GDM1 (cell line): ENCODE measurements at places on chromosomes 5 and 9.

GRCh38 chr5:69250593-69250992, 15.9 kb downstream of the CDK7 start:
- DNase-seq: no peak

GRCh38 chr5:58902765-58903164, 319.9 kb downstream of the RAB3C start:
- DNase-seq: no peak

- DNase-seq: no peak
Observed at GRCh38 chr5:100004969-100005368, 530.2 kb upstream of the FAM174A start.

DNA sequence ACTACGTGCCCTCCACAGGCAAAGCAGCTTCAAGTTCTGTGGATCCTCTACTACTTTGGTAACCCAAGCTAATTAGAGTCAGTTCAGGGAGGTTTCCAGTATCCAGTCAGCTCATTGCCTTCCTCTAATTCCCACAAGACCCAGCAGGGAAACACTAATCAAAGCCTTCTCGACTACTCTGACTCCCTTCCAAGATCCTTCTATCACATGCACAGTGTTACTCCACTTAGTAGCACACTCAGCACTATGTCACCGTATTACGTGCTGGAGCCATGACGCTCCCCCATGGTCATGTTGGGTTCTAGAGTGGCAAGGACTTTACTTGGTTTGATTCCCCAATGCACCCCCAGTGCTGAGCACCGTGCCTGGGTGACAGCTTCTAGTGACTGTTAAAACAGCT, 53.0 kb downstream of the DCP2 start:
- no peak for DNase-seq

GRCh38 chr9:93020771-93021670, 37.5 kb upstream of the SUSD3 start:
- DNase-seq: no peak

DNA sequence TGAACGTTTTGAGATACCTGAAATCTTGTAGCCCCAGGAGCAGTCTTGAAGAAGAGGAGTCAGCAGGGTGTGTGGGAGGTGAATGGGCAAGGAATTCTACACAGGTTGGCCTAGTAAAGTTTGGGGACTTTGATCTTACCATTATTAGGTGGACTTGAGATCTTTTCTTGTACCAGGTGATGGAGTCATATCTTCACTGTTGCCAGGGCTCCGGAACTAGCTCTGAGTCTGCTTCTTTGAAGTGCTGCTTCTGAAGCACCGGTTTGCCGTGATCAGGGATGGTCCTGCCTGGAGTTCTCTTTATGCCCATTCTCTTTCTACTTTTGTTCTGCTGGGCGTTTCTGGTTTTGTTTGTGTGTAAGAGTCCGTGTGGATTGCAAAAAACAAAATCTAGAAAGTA, 27.4 kb downstream of the RCL1 start:
- DNase-seq: no peak

DNA sequence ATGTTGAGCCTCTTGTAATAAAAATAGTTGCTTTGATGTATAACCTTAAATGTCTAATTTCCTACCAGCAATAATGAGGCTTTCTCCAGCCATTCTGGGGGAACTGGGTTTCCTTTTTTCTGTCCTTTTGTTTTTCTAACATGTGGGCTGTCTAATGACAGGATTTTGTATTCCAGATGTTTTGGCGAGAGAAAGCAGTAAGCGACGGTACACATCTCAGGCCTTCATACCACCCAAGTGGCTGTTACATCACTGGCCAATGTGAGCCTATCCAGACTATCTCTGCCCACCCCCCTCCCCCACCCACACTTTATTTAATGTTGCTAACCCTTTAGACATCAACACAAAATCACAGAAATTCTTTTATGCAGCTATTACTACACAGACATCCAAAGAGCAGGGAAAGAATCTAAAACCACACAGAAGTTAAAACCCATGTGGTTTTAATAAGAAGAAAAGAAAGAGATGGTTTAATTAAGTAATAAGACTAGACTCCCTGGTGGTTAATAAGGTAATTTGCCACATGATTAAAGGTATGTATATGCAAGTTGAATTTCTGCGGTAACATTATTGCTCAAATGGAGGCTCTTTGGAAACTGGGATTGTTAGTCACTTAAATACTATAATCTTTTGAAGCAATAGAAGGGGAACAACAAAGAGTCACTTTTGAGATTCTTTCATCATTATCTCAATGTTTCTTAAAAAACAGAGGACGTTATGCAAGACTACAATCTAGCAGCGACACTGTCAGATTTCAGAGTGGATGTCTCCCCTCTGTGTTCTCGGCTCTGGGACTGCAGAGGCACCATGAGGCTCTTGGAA, 365.1 kb downstream of the ENC1 start:
- no peak for DNase-seq

DNA sequence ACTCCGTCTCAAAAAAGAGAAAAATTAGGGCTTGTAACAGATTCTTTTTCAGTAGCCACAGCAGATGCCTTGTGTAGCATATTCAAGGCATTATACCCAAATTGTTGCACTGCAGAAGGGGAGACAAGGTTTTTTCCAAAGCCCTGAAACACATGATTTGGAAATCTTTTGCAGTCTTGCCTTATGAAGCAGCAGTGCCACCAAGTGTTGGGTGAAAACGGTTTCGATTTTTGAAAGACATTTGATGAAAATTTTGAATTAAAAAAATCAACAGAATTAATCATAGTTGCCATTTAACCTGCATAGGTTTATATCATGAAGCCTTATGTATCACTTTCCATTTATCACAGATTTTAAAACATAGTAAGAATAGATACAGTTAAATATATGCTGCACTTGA, 479.5 kb downstream of the TAF11L14 start:
- peak; percentile 11 for DNase-seq

DNA sequence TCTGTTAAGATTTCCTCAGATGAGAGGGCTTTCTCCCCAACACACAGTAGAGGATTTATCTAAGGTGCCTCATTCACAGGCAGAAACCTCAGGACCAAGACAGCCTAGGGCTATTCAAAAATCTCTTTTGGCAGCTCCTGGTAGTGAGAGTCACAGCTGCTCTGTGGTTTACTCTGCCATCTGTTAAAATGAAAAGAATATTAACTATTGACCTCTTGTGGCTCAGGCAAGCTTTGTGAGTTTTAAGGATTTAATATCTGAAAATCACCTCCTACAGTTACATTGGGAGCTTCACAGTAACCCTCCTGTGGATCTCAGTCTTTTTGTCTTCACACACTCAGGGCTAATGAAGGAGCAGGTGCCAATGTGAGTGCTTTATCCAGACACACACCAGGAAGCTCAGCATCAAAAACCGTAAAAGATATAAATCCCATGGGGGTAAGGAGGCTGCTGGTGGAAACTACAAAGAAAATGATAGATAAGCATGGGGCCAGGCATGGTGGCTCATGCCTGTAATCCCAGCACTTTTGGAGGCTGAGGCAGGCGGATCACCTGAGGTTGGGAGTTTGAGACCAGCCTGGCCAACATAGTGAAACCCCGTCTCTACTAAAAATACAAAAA, 29.7 kb downstream of the PPP1R2B start:
- no peak for DNase-seq

DNA sequence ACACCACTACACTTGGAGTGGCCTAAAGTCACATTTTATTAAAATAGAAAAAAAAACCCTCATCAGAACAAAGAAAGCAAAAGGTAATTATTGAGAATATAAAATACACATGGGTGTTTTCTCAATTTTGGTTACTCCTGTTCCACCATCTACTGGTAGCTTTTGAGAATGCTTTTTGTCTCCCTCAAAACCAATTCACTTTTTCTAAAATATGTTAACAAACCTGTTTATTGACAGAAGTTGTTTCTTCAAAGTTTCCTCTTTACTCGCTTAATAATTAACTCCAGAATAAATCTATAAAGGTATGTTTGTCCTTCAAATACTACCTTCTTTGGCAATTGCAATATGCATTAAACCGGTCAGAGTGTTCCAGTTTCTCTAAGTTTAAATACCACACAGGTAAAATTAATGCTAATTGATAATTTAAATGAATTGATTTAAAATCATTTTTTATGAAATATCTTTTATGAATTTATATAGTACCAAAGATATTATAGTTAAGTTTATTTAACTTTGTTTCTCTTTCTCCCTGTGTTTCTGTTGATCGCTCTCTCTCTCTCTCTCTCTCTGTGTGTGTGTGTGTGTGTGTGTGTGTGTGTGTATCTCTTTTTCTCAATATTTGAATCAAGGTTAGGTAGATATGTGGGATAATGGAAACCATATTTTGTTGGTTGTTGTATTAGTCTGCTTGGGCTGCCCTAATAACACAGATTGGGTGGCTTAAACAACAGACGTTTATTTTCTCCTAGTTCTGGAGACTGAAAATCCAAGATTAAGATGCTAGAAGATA, 487.4 kb downstream of the PRDM9 start:
- no peak for DNase-seq

GRCh38 chr9:89219637-89220036, 41.0 kb upstream of the SHC3 start:
- DNase-seq: no peak

GRCh38 chr9:134055981-134056461, 11.8 kb downstream of the BRD3 start:
- no peak for DNase-seq

GRCh38 chr5:147454996-147455677, 54.7 kb downstream of the DPYSL3 start:
- no peak for DNase-seq

DNA sequence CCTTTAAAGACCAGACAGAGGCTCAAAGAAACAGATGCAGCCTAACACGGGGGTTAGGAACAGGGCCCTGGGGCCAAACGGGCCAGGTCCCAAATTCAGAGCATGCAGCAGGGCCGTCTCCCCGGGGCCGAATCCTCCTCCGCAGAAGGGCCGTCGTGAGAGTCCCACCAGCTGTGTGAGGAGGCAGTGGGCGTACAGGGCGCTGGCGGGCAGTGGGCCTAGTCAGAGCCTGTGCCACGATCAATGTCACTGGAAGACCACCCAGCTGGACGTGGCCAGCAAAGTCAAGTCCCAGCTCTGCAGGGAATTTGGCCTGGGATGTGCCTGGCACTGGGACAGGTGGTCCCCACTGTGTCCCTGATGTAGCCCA, 15.8 kb upstream of the FCN2 start:
- no peak for DNase-seq

DNA sequence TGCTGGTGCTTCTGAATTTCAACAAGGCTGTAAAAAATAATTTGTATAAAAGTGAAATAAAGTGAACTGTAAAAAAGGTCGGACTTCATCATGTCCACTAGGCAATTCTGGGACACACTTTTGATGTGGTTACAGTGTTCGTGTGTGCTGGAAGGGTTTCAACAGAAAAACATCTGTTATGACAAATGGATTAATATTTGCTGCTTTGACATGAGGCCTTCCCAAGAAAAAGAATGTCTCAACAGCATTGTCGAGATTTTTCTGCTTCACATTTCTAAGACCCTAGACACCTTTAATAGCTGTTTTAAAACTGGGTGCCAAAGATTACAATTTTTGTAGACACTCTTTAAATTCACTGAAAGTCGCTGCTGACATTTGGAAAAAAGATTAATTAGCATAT, 216.6 kb downstream of the SLC12A2 start:
- no peak for DNase-seq

- DNase-seq: no peak
Observed at GRCh38 chr5:132461569-132462070, 29.0 kb downstream of the IRF1 start.

DNA sequence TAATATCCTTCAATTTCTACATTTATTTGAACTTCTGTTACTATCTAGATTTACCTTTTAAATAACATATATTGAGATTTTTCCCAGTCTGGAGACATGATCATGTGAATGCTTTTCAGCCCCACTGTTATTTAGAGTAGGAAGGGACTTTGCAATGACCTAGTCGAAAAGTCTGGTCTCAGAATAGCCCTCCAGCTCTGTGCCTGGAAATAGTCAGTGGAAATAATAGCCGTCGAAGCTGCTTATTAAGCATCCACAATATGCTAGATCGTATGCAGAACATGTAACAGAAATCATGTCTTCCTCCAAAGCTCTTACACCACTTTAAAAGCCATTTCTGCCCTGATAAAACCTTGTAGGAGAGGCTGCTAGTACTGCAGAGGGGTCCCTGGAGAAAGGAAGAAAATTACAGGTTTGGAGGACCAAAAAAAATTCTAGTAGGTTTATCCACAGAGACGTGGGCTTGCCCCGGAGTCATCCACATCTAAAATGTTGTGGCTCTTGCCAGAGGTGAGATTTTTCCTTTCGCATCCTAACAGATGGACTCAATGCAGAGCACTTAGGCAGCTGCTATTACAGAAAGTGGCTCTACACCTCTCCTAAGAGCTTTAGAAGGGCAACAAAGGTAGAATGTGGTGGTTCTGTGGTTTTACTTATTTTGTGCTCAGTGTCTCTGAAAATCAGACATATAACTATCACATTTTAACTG, 2.5 kb upstream of the FGF1 start:
- no peak for DNase-seq

DNA sequence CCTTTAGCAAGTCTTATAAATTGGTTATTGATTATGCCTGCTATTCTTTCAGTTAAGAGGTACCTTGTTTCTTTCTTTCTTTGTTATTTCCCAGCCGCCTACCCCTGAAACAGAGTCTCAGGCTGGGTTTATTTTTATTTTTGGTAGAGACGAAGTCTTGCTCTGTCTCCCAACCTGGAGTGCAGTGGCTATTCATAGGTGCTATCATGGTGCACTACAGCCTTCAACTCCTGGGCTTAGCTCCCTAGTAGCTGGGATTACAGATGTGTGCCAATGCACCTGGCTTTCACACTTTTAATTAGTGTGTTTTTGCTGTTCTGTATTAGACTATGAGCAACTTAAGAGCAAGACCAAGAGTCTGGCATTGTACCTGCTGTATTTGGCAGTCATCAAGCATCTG, 14.2 kb downstream of the MAML1 start:
- DNase-seq: no peak

GRCh38 chr9:33288235-33288634, 2.1 kb upstream of the NFX1 start:
- no peak for DNase-seq

DNA sequence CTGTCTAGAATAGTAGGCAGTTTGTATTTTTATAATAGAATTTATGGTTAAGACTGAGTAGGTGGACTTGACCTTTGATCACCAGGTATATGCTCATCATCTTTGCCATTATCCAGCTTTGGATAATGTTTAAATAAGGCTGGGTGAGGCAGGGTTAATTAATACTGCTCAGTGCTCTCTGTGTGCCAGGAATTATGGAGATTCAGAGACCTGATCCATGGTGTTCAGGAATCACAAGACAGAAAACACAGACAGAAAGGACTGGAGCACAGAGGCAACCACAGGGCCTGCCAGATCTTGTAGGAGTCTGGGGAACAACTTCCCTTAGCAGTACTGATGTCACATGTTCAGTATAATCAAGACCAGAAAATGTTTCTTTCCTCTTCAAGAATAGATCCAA, 186.3 kb upstream of the ADCY2 start:
- DNase-seq: no peak

DNA sequence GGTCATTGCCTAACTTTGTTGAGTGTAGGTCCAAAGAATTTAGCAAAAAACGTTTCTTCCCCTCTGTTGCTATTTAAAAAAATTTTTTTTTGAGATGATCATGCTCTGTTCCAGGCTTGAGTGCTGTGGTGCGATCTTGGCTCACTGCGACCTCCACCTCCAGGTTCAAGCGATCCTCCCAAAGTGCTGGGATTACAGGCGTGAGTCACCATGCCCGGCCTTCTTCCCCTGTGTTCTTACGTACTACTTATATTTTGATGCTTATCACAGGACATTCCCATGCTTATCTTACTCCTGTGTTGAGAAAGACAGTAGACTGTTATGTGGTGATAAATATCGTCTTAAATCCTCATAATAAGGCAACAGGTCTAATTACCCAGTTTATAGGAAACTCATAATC, 2.5 kb downstream of the ACER2 start:
- DNase-seq: no peak
